GOT3 (cell line): ENCODE measurements at places on chromosomes 2 and 18.

- DNase-seq, result no peak
Observed at GRCh38 chr18:36284671-36285295, 12.7 kb upstream of the FHOD3 start.

DNA sequence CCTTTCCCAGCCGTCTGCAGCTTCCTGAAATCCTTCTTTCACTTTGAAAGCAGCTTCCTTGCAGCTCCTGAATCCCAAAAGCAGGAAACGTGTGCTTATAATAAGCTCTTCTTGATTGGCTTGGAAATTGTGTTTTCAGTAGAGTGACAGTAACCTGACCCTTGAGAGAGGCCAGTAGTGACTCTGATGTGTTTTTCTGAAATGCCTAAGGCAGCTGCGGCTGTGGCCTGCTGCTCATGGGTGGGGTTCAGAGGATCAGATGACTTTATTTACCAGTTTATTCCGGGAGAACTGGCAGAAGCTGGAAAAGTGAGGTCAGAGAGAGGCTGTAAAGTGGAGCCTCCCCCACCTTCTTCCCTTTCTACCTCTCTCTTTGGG, 31.9 kb upstream of the RPIA start:
- DNase-seq, result no peak

- DNase-seq, result no peak
Observed at GRCh38 chr2:11941201-11942177, 195.1 kb downstream of the LPIN1 start.

DNA sequence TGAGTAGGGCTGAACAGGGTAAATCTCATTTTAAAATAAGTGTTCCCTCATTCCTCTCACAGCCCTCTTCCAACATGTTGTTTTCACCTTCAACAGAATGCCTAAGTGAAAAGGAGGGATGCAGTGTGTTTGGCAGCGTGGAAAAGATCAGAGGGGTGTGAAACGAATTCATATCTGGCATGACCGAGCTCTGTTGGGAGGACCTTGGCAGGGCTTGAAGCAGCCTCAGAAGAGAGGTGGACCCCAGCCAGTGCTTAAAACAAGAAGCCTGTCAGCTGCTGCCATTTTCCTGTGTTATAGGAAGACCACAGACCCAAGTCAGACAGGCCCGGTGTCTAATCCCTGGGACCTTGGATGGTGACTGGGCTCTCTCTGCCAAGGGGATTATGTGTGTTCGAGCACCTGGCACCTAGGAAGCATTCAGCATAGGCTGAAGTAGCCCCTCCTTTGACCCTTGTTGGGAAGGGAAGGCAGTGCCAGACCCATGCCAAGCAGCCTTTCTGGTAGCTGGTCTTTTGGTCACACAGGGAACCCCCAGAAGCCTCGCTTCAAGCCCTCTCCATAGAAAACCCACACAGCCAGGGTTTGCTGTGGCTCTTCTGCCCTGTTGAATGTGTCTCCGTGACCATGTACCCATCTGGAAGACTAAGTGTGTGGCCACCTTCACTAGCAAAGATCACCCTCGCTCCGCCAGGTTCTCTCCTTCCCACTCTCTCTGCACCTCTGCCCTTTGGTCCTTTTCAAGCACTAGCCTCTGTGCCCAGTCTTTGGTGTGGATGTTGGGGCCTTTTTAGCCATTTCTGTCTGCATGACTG, 87.5 kb upstream of the ST3GAL5 start:
- no peak for DNase-seq

DNA sequence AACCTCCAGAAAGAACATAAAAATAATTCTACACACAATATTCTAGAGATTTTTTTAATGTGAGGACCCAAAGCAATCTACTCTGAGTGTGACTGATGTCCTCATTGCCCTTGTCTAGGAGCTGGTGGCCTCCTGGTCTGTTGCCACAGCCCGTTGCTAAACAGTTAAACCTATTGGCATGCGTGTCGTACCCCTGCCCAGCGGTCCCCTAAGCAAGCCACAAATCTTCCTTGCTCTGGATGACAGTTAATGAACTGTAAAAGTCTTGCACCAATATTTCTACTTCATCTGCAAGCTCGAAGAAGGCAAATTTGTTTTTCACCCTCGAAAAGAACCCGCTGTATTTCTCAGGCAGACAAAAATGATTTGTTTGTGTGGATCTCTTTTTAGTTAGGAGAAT, 489.1 kb upstream of the MEX3C start:
- DNase-seq, result no peak
